ENCODE measurements at places on chromosomes 7 and 10. TPM values are rescaled to one million over a fixed set of nuclear protein-coding genes. Genes with fewer than 3 reads are reported as not detected.

The HOXA5 gene
- 22.1 TPM for total RNA-seq

DNA sequence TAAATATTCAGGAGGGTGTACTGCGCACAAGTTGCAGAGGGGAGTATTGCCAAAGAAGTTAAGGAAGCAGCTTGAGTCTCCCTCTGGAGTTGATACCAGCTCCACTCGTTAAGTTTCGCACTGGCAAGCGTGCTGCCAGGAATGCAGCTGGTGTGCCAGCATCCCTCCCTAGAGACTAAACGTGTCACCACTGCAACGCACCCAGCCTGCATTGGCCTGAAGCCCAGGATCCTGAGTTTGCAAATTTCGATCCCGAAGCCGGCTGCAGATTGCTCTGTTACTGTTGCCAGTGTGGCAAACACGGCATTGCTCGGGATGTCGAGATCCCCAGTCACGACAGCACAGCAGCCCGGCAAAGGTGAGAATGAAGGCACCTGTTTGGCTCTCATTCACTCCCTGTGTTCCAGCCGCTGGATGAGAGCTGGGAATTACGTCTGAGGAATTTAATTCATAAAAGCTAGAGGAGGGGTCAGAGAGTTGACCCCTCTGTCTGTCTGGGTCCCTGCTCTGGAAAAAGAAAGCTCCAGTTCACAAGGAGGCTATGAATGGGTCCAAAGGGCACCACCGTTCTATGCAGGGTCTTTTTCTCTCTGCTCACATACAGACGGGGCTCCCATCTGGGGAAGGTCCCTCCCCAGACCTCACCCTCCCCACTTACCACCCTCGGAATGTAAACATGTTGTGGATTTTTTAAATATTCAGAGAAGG is 61.0 kb downstream of the NRP1 start:
- no peaks in the 10 kb centered on the region for H3K27me3 ChIP-seq
- peak; percentile 96 for DNase-seq
- H3K27ac ChIP-seq: peak overlapping the region; percentile 93
- peaks cover 32% of the 10 kb centered on the region for H3K4me1 ChIP-seq

DNA sequence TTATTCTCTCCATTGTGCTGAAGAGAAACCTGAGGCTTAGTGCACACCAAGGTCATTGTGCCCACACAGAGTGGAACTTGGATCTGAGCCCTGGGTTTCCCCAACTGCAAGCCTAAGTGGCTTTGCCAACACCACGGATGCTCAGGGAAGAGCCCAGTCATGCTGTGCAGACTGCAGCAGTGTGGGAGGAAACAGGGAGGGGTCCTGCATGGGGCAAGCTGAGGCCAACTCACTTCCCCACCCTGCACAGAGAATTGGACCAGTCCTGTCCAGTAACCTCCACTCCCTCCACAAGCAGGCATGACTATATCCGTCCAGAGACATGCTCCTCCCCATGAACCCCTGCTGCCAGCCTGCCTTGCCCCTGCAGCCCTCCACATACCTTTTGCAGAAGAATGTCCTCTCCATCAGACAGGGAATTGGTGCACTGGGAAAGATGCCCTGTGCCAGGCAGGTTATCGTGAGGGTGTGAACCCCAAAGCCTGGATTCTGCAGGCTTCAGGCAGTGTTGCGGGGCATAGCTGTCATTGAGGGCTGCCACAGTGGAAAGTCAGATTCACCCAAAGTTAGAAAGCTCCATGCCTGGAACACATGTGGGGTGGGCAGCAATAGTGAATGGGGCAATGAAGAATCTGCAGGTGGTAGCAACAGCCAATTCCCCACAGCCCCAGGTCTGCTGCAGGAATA is 44.9 kb downstream of the DRGX start:
- no peak for DNase-seq
- H3K4me3 ChIP-seq: no peak overlapping the region
- no peaks in the 10 kb centered on the region for H3K4me1 ChIP-seq
- H3K27ac ChIP-seq: no peak overlapping the region
- H3K27me3 ChIP-seq: no peaks in the 10 kb centered on the region

DNA sequence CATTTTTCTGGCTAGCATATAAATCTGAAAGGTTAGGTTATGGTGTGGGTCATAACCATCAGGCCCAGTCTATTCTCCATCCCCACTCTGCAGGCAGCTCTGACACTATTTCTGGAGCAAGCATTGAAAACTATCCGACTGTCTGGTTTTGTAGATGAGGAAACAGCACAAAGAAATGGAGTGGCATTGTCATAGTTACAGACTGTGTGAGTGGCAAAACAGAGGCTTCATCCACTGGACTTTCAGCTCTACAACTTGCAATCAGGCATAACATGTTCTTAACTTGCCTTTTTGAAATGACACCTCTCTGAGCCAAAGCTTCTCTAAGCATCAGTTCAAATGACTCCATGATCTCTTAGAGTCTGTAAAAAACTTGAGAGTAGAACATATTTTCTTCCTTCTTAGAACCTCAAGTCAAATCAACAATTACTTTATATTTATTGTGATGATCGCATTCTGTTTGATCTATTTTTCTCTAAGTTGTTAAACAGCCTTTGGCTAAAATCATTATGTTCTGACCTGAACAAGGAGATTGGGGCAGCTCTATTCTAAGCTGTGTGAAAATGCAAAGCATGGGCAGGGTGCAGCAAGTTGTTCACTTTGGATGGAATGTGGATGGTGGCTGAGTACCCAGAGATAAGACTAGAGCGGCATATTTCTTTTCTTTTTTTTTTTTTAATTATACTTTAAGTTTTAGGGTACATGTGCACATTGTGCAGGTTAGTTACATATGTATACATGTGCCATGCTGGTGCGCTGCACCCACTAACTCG is 68.5 kb downstream of the LRRC4 start:
- no peak overlapping the region for H3K27ac ChIP-seq
- no peaks in the 10 kb centered on the region for H3K36me3 ChIP-seq
- no peaks in the 10 kb centered on the region for H3K27me3 ChIP-seq
- no peaks in the 10 kb centered on the region for H3K4me1 ChIP-seq
- DNase-seq: no peak
- no peak overlapping the region for H3K4me3 ChIP-seq
